Endothelial cell (in vitro differentiated cells): ENCODE measurements at places on chromosomes 7 and 10.

GRCh38 chr7:126924477-126924876 is 328.3 kb downstream of the GRM8 start:
- H3K4me1 ChIP-seq: no peaks in the 10 kb centered on the region
- peaks cover 4% of the 10 kb centered on the region for H3K27me3 ChIP-seq
- H3K4me3 ChIP-seq: no peak overlapping the region
- no peaks in the 10 kb centered on the region for H3K36me3 ChIP-seq
- no peak overlapping the region for H3K27ac ChIP-seq

- H3K4me3 ChIP-seq: no peak overlapping the region
- no peaks in the 10 kb centered on the region for H3K4me1 ChIP-seq
- DNase-seq: no peak
- H3K27ac ChIP-seq: no peak overlapping the region
Measured at GRCh38 chr7:66505009-66505408, 123.7 kb upstream of the KCTD7 start.

GRCh38 chr10:77455561-77455960 is 182.0 kb downstream of the KCNMA1 start:
- H3K27me3 ChIP-seq: peaks cover 2% of the 10 kb centered on the region
- H3K4me3 ChIP-seq: no peak overlapping the region
- no peak for DNase-seq
- H3K36me3 ChIP-seq: no peaks in the 10 kb centered on the region
- H3K27ac ChIP-seq: no peak overlapping the region
- H3K4me1 ChIP-seq: peaks cover 11% of the 10 kb centered on the region

DNA sequence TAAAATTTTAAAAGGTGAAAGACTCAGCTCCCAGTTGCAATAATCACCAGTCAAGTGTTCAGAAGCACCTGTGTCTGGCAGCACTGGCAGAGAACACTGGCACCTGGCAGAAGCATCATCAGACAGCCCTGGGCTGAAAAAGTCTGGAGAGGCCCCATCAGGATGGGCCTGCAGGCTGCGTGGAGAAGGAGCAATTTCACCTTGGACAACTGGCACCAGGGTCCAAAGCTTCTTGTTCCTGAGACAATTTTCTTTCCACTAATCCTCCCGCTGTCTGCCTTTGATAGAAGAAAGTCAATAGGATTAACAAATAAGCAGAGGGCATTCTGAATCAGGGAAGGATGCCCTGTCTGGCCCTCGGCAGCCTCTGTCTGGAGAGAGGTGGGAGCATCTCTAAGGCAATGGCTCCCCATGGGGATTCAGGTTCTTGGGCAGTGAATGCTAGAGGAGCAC is 6.5 kb downstream of the COBL start:
- no peak overlapping the region for H3K27ac ChIP-seq
- DNase-seq: no peak
- peaks cover 4% of the 10 kb centered on the region for H3K27me3 ChIP-seq

DNA sequence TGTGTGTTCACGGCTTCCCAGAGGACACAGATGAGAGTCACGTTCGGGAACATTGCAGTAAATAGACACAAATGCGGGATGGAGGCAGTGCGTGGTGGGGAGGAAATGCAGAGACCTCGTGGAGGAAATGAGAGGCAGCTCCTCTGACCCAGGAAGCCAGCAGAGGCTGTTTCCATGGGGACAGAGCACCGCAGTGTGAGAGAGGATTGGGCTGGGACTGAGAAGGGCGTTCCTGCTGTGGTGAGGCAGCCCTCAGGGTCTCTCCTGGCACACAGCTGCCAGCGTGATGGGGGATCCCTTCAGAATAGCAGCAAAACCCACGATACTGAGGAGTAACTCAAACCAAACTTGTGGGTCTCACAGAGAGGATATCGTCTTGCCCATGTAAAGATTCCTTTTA is 21.7 kb upstream of the BHLHA15 start:
- no peaks in the 10 kb centered on the region for H3K27me3 ChIP-seq
- peaks cover 32% of the 10 kb centered on the region for H3K36me3 ChIP-seq
- peak overlapping the region; percentile 39 for H3K4me3 ChIP-seq
- peak overlapping the region; percentile 78 for H3K27ac ChIP-seq
- H3K4me1 ChIP-seq: peaks cover 13% of the 10 kb centered on the region
- no peak for DNase-seq

DNA sequence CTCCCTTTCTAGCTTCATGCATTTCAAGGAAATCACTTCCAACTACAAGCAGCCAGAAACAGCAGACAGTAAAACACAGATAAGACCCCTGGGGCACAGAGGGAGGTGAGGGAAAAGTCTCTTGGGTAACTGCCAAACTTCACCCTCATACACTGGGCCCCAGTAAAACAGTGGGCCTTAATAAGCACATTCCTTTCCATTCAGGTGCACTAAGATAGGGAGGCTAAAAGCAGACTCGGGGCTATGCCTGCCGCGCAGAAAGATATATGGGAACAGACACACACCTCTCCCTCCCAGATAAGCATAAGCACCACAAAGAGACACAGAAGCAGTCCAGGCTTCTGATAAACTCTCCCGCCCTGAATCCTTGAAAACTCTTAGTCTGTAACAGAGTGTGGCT is 117.0 kb downstream of the TYW1B start:
- no peaks in the 10 kb centered on the region for H3K27me3 ChIP-seq
- no peaks in the 10 kb centered on the region for H3K4me1 ChIP-seq
- no peak overlapping the region for H3K27ac ChIP-seq
- no peak for DNase-seq

GRCh38 chr7:127946111-127946510 is 85.1 kb downstream of the LRRC4 start:
- H3K4me1 ChIP-seq: peaks cover 55% of the 10 kb centered on the region
- peaks cover 6% of the 10 kb centered on the region for H3K27me3 ChIP-seq
- H3K36me3 ChIP-seq: peaks cover 29% of the 10 kb centered on the region
- DNase-seq: no peak
- no peak overlapping the region for H3K4me3 ChIP-seq

DNA sequence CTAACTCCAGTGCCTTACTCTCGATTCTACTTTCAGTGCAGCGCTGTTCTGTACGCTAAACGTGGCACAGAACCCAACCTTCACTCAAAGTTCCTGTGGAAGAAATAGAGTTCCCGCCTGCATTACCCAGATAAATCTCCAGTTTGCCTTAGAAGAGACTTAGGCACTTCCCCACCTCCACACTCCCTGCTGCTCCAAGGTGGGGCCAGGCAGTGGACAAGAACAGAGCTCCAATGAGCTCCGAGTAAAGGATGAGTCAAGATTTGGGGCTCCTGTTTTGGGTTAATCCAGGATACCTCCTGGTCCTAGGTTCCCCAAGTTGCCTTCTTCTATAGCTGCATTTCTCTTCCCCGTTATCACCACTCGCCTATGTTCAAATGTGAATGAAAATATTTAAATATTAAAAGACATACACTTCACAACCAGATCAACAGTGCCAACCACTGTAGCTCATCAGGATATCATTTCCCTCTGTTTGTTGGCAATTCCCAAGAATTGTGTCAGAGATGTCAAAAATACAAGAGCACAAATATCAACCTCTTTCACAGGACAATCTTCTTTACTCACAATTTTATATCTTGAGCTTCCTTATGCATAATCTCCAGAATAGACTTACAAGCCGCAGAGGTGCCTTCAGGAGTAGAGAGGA is 48.0 kb downstream of the MALSU1 start:
- no peak for DNase-seq
- H3K36me3 ChIP-seq: peaks cover 33% of the 10 kb centered on the region
- H3K27me3 ChIP-seq: peaks cover 1% of the 10 kb centered on the region
- peak overlapping the region; percentile 53 for H3K27ac ChIP-seq

GRCh38 chr7:5315761-5316160 is 33.0 kb downstream of the SLC29A4 start:
- H3K36me3 ChIP-seq: peaks cover 32% of the 10 kb centered on the region
- H3K27me3 ChIP-seq: peaks cover 11% of the 10 kb centered on the region
- no peaks in the 10 kb centered on the region for H3K4me1 ChIP-seq
- H3K4me3 ChIP-seq: no peak overlapping the region
- no peak for DNase-seq
- H3K27ac ChIP-seq: no peak overlapping the region

DNA sequence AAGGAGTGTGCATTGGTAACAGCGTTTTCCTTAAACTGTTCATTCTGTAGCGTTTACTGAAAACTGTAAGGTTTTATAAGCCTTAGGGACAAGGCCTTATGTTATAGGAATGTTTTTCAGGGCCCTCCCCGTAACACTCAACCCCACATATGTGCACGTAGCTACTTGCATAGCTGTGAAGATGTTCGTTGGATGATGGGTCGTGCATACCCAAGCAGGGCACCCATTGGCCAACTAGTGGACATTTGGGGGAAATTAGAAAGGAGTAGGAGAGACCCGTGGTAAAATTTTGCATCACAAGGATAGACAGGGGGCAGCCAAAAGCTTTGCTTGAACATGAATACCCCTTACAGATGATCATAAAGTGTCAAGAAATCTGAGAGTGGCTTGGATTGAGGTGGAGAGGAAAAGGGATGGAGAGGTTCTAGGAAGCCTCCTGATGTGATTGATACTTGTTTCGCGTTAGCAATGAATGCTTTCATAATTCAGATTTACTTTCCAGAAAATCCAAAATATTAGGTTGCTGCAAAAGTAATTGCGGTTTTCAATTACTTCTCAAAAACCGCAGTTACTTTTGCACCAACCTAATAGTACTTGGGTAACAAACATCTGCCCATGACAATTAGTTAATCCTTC is 878 bp downstream of the SEC61A2 start:
- peak; percentile 36 for DNase-seq
- peaks cover 4% of the 10 kb centered on the region for H3K36me3 ChIP-seq
- peaks cover 5% of the 10 kb centered on the region for H3K4me1 ChIP-seq
- peak overlapping the region; percentile 93 for H3K4me3 ChIP-seq
- H3K27ac ChIP-seq: peak overlapping the region; percentile 52

DNA sequence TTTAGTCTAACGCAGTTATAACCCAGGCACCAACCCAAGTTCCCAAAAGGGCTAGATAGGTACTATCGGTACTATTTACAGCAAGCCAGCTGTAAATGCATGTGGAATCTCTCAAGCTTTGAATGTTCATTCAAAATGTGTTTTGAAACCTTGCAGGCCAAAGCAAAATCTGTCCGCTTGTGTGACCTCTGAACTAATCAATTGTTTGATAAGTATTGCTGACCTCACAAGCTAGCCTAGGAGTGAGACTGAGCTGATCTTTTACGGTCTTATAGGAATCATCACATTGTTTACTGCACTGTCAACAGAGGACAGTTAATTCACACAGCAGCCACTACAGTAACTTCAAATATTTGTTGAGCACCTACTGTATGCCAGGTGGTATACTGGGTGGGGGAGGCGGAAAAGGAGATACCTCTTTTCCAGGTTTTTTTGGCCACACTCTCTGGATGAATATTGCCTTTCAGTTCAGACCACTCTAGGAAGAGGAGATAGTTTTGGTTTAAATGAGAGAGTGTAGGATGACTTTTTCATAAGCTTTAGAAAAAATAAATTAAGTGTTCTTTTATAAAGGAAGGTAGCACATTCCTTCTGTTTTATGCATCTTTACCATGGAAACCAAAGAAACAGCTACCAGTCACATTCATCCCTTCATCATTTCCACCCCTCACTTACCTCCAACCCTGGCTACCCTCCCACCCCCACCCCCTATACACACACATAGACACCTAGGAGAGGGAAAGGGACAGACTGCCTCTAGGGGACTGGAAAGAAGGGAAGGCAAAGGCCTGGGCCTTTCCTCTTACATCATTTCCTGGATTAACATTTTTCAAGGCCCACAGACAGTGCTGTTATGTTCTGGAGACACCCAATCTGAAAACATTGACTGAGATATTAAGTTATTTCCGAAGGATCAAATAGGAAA is 2.4 kb downstream of the PAPSS2 start:
- no peak overlapping the region for H3K4me3 ChIP-seq
- DNase-seq: no peak
- peaks cover 35% of the 10 kb centered on the region for H3K4me1 ChIP-seq
- no peaks in the 10 kb centered on the region for H3K36me3 ChIP-seq

DNA sequence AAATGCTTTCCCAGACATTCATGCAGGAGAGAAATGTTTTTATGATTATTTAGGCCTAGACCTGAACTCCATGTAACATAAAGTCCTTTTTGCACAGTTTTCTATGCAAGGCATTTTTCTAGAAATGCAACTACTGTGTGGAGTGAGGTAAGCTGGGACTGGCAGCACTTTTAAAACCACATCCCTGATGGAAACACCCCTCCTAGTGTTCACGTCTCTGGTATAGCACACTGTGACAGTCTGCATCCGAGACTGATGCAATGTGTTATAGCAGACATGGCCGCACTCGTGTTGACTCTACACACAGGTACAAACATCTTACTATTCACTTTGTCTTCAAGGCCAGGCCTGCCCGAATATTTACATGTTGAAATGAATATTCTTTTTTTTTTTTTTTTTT is 19.3 kb upstream of the ERCC6 start:
- H3K4me1 ChIP-seq: peaks cover 4% of the 10 kb centered on the region
- no peaks in the 10 kb centered on the region for H3K27me3 ChIP-seq
- H3K27ac ChIP-seq: no peak overlapping the region
- no peak for DNase-seq

DNA sequence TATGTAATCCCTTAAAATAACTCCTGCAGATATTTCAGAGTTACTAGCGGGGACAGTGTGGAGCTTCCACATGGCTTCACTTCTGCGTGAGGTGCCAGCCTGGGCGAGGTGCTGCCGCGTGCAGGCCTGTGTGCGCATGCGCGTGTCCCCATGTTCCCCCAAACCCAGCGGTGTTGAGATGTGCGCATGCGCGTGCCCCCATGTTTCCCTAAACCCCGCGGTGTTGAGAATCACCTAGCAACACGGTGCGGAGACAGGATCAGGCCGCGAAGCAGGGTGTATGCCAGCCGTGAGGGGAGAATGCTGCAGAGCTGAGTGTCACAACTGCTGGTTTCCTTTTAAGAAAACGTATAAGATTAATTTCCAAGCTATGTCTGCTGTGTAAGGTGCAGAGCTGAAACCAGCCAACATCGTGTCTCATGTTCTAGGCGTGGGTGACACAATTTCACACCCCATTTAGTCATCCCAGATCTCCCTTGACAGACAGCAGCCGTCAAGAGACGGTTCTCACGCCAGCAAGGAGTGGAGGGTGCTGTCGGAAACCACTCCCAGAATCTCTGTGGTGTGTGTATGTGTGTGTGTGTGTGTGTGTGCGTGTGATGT is 71.9 kb upstream of the ADARB2 start:
- DNase-seq: no peak
- H3K4me1 ChIP-seq: no peaks in the 10 kb centered on the region
- peaks cover 2% of the 10 kb centered on the region for H3K27me3 ChIP-seq
- no peak overlapping the region for H3K4me3 ChIP-seq

- no peak overlapping the region for H3K27ac ChIP-seq
- H3K4me1 ChIP-seq: no peaks in the 10 kb centered on the region
Measured at GRCh38 chr7:67644151-67644550, 647.5 kb downstream of the TYW1 start.

- no peaks in the 10 kb centered on the region for H3K36me3 ChIP-seq
- no peak for DNase-seq
- H3K27me3 ChIP-seq: peaks cover 15% of the 10 kb centered on the region
- H3K4me3 ChIP-seq: no peak overlapping the region
Measured at GRCh38 chr7:156334636-156335035, 305.9 kb upstream of the RNF32 start.

DNA sequence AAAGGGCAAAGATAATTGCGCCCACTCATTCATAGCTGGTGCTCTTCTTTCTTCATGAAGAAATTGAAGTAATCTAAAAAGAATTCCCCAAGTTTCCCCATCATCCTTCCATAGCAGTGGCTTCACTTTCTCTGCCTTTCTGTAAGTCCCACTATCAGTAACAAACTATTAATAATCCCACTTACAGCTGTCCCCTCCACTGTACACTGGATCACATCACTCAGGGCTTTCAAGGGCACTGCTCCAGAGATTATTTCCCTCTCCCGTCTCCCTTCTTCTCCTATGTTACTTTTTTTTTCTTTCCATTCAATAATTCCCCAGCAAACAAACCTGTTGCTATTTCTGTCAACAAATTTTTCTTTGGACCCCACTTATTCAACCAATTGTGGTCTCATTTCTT is 16.2 kb downstream of the DNAJB9 start:
- no peaks in the 10 kb centered on the region for H3K27me3 ChIP-seq
- H3K36me3 ChIP-seq: no peaks in the 10 kb centered on the region
- no peak for DNase-seq
